Frontal cortex (tissue), 4 donors: ENCODE measurements at places on chromosomes 16 and 17. TPM values are rescaled to one million over a fixed set of nuclear protein-coding genes. Genes with fewer than 3 reads are reported as not detected.

TEKT5 gene
- total RNA-seq, result 1.6 TPM

MIEN1 gene
- total RNA-seq, result 12.6 TPM

NSF gene
- 89.3 TPM for total RNA-seq

ELMO3 gene
- 0.41 TPM for total RNA-seq

OR3A2 gene
- 2.4 TPM for total RNA-seq

RND2 gene
- total RNA-seq, result 4.5 TPM

GRAP gene
- 1.6 TPM for total RNA-seq

STAT5A gene
- 1.6 TPM for total RNA-seq

DPEP2 gene
- 0.82 TPM for total RNA-seq

CCL3 gene
- total RNA-seq, result 2.0 TPM
